ENCODE measurements at places on chromosomes 7 and 10.
A peak's percentile ranks its signal among the peaks of the same experiment; 100 is the strongest.

- no peak for DNase-seq
Measured at GRCh38 chr10:17112566-17112965, 17.0 kb downstream of the CUBN start.

DNA sequence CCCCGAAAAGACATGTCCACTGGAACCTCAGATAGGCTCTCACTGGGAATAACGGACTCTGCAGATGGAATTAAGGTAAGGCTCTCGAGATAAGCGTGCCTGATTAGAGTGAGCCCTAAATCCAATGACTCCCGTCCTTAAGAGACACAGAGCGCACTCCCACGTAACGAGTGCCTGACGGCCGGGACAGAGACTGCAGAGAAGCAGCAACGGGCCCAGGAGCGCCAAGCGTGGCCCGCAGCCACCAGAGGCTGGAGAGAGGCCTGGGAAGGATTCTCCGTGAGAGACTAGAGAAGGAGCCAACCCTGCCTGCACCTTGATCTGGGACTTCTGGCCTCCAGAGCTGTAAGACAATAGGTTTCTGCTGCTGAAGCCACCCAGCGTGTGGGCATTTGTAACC lies 20.0 kb upstream of the TNRC18 start:
- no peak for DNase-seq

DNA sequence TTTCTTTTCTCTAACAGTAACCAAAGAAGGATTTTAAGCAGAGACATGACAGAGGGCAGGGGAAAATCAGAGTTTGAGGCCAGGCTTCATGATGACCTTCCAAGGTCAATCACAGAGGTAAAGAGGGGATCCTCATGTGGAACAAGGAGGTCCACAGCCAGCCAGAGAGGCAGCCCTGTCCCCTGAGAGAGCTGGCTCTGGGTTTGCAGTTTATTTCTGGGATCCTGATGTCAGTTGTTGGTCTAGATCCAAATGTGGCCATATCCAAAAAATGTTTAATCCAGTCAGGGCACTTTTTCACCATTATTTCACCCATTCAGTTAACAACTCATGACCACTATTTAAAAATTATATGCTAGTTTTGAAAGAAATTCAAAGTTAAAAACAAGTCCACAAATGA lies 45.6 kb downstream of the GPR141 start:
- DNase-seq = no peak

GRCh38 chr10:7409045-7409731 lies 1.6 kb downstream of the SFMBT2 start:
- no peak for DNase-seq

DNA sequence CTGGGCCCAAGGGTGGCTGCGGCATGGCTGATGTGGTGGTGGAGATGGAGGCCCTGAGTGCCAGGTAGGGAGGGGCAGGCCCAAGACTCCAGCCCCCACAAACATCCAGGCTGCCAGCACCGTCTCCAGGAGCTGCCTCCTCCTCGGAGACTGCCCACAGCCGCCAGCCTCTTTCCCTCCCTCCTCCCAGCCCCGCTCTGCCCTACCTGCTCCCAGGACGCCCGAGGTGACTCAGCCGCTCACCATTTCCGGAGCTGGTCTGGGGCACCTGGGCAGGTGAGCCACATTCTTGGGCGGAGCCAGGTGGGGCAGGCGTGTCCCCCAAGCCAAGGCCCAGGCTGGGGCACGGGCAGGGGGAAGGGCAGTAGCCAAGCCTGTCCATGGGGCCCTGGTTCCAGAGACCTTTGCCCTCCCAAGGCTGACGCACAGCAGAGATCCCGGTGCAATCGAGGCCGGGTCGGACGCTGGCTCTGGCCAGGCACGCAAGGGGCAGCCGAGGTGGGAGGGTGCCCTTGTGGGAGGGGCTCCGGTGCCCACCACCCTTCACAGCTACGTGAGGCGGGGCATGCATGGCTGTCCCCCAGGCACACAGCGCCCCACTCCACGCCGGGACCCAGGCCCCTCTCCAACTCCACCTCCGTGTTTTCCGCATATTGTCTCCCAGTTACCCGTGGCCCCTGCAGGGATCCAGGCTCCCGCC lies 8.8 kb downstream of the ADAP1 start:
- no peak for DNase-seq

DNA sequence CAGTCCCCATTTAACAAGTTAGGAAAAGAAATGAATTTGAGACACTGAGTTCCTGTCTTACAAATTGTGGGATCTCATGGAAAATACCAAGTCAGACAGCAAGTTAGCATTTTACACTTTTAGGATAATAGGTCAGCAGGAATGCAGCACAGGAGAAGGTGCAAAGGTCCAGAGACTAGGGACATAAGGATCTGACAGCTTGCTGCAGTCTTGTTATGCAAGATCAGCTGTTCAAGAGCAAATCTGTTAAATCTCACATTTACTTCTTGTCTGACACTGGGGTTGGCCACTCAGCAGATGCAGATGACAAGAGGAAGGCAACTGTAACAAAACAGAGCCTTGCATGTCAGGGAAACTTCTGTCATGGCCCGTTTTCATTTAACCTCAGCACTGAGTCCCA lies 239.6 kb downstream of the PHF14 start:
- DNase-seq = no peak

DNA sequence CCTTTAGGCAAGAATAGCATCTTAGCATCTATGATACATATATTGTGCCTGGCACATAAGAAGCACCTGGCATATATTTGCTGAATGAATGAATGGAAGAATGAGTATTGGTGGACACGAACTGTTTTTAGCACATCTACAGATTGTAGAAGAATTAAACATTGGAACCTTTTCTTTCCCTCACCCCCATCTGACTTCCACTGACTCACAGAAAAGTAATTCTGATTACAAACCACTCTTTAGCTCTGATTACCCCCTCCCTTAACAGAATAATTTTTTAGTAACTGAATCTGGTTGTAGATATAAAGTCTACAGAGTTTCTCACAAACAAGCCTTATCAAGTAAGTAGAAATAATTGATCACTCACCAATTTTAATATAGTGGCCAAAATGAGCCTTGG lies 31.9 kb downstream of the SLC26A4 start:
- DNase-seq = no peak

GRCh38 chr10:122995936-122996335 lies 12.7 kb downstream of the IKZF5 start:
- no peak for DNase-seq

DNA sequence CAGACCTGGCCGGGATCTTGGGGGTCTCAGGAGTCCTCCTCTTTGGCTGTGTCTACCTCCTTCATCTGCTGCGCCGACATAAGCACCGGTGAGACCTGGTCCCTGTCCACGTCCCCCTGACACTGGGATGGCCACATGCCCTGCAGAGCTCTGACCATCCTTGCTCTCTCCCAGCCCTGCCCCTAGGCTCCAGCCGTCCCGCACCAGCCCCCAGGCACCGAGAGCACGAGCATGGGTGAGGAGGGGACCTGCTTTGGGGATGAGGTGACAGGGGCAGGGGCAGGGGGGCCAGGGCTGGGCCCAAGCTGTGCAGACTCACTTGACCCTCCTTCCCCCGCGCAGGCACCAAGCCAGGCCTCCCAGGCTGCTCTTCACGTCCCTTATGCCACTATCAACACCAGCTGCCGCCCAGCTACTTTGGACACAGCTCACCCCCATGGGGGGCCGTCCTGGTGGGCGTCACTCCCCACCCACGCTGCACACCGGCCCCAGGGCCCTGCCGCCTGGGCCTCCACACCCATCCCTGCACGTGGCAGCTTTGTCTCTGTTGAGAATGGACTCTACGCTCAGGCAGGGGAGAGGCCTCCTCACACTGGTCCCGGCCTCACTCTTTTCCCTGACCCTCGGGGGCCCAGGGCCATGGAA lies 959 bp downstream of the PVRIG start:
- no peak for DNase-seq

DNA sequence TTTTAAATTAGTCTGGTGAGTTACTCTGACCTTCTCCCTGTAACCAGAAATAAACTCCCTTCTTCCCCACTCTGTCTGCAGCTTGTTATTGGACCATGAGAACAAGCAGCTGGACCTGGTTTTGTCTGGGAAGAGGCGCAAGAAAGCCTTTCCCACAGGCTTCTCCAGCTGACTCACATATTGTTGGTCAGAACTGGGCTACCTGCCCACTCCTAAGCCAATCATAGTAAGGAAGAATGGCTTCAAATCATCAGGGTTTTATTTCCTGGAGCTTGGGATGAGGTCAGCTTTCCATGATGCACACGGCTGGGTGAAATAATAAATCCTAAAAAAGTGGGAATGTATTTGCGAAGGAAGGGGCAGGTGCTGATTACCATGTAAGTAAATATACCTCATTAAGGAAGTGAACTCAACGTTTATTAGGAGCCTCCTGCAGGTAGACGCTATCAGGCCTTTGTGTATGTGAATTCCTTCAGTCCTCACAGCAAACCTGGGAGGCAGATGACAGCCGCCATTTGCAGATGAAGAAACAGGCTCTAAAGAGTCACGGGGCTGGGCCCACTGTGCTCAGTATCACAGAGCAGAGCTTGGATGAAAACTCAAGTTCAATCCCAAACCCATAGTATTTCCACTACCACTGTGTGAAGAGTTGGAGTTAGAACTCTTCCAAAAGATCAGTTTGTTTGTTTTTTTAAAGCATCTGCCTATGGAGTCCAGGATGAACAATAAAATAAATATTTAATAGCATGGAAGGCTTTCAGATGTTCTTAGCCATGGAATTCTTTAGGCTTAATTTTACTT lies 32.8 kb downstream of the IL15RA start:
- peak; percentile 89 for DNase-seq

- peak; percentile 11 for DNase-seq
Measured at GRCh38 chr7:128879939-128880746, 17.5 kb downstream of the ATP6V1F start.

DNA sequence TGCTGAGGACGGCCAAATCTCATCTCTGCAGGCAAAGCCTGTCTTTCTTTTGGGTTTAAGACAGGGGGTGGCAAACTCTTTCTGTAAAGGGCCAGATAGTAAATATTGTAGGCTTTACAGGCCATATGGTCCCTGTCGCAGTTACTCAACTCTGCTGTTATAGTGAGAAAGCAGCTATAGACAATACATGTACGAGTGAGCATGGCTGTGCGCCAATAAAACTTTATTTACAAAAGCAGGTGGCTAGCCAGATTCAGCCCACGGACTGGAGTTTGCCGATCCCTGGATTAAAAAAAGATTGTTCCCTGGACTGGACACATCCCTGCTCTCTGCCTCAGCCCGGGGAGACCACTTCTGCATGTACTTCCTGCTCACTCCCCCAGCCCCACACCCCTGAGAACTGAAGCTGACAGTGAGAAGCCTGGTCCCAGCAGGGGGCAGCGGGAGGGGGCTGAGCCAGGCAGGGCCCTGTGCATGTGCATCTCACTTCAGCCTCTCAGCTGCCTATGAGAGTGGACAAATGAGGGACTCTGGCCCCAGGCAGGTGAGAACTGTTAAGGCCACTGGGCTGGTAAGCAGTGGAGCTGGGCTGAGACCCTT lies 392.4 kb downstream of the PLXNA4 start:
- no peak for DNase-seq

DNA sequence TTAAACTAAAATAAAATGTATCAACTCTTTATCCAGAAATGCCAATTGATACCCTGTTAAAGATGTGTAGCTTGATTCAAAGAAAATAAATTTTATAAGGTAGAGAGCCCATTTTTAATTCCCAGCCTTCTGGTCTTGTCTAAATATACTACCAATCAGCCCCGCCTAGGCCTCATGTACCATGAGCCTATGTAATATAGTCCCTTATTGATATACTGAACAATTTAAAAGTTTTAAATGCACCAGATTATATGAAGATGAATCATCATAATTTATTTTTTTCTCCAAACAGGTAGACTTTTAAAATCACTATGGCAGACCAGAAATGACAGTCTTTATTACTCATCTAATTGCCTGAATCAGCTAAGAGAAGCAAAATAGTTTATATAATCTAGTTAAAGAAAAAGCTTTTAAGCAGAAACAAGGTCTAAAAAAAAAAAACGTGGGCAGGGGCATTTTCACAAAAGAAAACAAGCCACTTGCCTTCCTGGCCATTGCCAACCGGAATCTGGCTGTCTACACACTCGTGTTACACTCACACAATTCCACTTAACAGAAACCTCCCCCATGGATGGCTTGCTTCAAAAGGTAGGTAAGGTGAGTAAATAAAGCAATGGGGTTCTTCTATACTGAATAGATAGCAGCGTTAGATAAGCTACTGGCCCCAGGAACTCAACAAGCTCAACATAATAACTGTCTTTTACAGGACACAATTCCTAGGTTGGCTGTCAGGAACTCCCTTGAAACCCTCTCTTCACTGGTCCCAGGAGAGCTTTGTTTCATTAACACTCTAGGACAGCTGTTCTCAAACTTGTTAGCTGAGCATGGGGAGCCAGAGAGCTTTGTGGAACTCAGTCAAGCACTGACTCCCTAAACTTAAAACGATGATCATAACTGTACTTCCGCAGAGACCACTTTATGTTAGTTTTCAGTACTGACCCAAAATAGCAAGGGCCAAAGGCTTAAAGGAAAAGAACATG lies 37.2 kb downstream of the RAPGEF5 start:
- no peak for DNase-seq

DNA sequence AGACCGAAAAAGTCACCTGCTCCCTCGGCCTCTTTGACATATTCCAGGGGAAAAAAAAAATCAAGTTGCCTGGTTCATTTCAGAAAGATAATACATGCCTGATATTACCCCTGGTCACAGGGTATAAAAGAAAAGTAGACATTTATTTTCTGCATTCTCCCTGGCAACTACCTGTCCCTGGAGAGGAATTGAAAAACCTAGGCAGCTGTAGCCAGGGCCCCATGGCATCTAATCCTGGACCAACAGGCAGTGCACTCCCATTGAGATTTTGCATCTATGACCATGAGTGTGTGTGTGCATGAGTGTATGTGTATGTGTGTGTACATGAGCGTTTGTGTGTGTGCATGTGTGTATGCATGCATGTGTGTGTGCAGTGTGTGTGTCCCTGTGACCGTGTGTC lies 338.2 kb upstream of the PFKP start:
- DNase-seq = no peak

DNA sequence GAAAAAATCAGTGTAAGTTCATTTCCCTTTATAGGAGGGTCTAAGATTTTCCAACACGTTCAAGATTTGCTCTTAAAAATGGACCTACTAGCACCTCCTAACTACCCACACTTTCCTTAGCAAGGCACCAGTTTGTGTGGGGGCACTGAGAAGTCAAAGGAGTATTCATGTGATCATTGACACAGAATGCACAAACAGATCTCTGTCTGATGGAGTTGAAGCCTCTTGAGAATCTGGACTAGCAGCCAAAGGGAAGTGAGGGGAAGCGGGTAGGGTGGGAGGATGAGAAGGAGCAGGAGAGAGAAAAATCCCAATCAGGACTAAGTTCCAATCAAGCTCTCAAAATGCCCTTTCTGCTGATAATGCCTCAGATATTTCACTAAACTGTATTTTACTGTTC lies 4.1 kb downstream of the MMS19 start:
- no peak for DNase-seq

DNA sequence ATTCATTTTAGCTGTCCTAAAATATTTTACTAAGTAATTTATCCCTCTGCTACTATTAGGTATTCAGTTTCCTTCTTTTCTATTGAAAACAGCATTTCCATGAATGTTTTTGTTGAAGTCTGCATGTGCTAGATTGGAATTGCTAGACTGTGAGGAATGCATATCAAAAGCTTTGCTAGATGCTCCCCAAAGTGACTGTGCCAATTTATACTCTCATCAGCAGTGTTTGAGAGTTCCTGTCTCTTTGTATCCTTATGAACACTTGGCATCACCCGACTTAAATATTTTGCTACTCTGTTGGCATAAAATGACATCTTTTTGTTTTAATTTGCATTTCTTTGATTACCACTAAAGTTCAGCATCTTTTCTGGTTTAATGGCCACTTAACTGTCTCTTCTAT lies 45.0 kb upstream of the PRR15 start:
- DNase-seq = no peak

Data from skin of body (tissue), 3 donors.